M059J (cell line): ENCODE measurements at places on chromosomes 11 and 22. TPM values are rescaled to one million over a fixed set of nuclear protein-coding genes. Genes with fewer than 3 reads are reported as not detected.
A peak's percentile ranks its signal among the peaks of the same experiment; 100 is the strongest.

- no peak for DNase-seq
Observed at GRCh38 chr22:23200898-23201297, 20.6 kb downstream of the BCR start.

The NEFH gene
- total RNA-seq: not detected in 2 replicates

- peak; percentile 88 for DNase-seq
Observed at GRCh38 chr11:96188243-96189006, 154.6 kb downstream of the MAML2 start.

GRCh38 chr11:79182794-79183193 is 258.0 kb downstream of the TENM4 start:
- DNase-seq: peak; percentile 41

The NLRP6 gene
- not detected in 2 replicates for total RNA-seq

DNA sequence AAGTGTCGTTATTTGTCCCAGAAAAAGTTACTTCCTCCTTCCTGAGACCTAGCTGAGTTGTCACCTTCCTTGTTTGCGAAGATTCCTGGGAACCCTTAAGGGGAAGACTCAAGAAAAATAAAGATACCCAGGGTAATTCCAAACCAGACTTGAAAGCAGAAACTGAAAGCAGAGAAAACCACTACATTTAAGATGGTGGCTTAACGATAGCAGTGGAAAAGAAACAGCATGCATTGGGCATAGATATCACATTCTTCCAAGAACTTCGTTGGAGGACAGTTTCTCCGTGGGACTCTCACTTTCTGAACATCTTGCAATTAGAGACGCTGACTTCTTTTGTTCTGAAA is 89.1 kb downstream of the FAM76B start:
- no peak for DNase-seq

DNA sequence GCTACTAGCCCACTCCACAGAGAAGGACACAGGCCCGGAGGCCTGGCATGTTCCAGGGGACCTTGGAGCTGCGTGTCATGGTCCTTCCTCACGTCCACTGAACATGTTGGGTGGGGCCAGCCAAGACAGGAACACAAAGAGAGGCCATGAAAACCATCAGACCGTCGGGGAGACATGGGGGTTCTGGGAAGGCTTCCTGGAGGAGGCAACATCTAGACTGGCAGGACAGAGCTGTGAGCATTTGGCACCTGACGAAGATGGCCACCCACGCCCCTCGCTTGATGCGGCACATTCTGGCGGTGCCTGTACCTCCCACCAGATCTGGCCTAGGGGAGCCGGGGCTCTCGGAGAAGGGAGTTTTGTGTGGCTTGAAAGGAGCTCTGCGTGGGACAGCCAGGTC is 24.7 kb upstream of the ARHGAP8 start:
- DNase-seq: no peak

DNA sequence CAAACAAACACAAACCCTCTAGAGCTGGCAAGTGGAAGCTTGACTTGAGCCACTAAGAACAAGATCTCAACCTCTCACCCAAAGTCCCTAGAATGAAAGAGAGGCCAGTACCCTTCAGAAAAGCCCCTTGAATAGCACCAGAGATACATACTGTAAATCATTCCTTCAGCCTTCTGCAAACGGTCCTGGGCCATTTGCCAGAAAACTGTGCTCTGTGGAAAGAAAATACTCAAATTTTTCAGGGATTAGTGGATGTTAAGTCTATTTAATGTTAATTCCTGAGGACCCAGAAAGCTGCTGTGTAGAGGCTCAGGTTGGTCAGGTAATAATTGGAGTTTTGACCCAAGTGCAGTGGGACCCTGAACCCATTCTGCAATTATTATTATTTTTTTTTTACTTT is 16.9 kb downstream of the SERPINH1 start:
- DNase-seq: no peak
